ENCODE measurements at places on chromosomes 2 and 18.
A peak's percentile ranks its signal among the peaks of the same experiment; 100 is the strongest.

DNA sequence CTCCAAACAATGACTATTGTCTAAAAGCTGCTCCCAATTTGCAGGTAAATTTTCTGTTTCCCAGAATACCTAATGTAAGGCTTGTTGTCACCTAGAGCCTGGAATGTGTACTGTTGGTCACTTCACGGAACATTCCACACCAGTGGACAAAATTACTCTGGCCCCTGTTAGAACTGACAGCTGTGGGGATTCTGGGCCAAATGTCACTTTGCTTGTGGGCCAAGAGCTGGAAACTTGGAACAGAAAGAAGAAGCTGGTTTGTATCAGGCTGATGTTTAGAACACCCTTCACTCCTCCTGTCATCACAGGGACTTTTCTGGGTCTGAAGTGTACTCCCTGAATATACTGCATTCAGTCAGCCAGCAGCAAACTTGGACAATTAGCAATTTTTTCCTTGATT lies 495.6 kb upstream of the SYT4 start:
- DNase-seq, result no peak

DNA sequence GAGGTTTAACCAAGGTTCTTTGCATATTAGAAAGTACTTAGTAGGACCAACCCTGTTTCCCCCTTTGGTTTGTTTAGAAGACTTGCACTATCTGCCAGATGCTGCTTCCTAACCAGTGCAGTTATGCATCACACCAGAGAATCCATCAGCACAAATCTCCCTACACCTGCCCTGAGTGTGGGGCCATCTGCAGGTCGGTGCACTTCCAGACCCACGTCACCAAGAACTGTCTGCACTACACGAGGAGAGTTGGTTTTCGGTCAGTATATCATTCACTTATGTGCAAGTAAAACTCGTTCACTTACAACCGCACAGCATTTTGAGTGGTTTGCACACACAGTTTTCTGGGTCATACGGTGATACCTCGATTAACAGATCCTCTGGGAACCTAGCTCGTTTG lies 69.7 kb downstream of the ZNF532 start:
- DNase-seq, result peak; percentile 55

- no peak for DNase-seq
These were observed 105.8 kb upstream of the MCFD2 start for GRCh38 chr2:47021301-47022009.

DNA sequence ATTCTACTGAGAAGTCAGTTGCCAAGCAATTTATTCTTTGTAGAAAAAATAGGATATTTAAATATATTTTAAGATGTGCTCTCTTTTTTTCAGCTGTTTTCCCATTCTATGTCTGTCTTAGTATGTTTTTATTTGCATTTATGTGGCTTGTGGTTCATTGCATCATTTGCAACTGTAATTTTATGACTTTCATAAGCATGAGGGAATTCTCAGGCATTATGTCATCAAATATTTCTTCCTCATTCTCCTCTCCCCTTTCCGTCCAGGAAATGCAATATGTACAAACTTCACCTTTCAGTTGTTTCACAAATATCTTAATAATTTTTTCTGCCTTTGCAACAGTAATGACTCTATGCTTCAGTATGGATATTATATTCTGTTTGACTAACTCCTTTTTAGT lies 560.2 kb upstream of the LRATD1 start:
- DNase-seq, result no peak

- no peak for DNase-seq
These were observed 42.4 kb upstream of the FIGN start for GRCh38 chr2:163778045-163778781.

GRCh38 chr2:102100371-102101096 lies 42.0 kb upstream of the IL1R1 start:
- DNase-seq, result no peak

GRCh38 chr2:10228611-10229365 lies 73.9 kb upstream of the HPCAL1 start:
- no peak for DNase-seq

GRCh38 chr2:219908538-219908937 lies 281.1 kb downstream of the SLC4A3 start:
- DNase-seq, result peak; percentile 17

GRCh38 chr18:63974991-63975390 lies 5.1 kb downstream of the SERPINB8 start:
- peak; percentile 29 for DNase-seq

DNA sequence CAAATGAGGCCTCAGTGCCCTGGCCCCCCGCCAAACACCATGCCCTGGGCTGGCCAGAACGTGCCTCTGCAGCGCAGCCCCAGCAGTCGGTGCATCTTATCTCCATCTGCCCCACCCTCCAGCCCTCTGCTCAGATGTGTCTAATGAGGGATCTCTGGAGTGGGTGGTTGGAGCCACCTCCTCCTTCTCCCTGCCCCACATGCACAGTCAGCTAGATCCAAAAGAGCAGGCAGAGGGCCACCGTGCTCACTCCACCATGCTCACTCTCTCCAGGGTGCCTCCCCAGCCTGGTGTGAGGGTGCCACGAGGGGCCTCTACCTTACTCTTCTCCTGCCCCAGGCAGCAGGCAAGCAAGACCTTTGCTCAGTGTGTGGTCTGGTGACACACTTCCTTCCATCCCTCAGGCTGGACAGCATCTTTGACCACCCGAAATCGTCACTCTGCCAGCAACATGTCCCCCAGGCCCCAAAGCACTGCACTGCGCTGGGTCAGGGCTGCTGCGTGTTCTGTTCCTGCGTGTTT lies 266.1 kb upstream of the HDAC4 start:
- no peak for DNase-seq

- no peak for DNase-seq
These were observed 21.6 kb downstream of the MERTK start for GRCh38 chr2:111919794-111920608.

DNA sequence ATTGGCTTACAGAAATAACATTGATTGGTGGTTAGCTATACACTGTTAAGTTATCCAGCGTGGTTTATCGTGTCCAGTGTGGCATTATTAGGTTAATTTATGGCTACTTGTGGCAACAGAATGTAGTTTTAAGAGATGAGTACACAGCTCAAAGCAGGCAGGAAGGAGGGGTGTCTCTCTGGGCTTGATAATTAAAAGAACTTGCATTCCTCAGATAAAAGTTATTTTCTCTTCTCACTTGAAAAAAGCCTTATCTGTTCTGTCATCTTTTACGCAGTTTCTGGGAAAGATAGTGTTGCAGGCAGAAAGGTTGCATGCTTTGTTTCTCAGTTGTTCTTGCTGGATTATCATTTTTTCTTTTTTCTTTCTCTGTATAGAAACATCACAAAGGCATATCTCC lies 154.4 kb upstream of the COL3A1 start:
- DNase-seq, result no peak

GRCh38 chr18:36872329-36872728 lies 43.4 kb downstream of the KIAA1328 start:
- no peak for DNase-seq

DNA sequence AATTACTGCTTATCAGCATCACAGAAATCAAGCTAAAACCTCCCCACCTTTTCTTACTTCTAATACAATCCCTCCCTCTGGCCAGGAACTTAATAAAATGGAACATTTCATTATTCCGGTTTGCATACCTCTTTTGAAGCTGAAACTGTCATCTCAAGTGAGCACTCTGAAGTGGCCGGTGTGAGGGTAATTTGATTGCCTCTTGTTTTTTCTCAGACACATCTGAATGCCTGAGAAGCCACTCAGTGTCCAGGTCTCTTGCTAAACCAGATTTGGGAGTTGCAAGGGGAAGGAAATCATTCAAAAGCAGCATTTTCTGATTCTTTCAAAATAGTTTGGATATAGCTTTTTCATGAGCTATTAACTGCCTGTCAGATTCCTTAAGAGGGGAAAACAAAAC lies 190.3 kb downstream of the C1D start:
- DNase-seq, result no peak

- DNase-seq, result no peak
These were observed 222.3 kb downstream of the SH3RF3 start for GRCh38 chr2:109351164-109351756.

DNA sequence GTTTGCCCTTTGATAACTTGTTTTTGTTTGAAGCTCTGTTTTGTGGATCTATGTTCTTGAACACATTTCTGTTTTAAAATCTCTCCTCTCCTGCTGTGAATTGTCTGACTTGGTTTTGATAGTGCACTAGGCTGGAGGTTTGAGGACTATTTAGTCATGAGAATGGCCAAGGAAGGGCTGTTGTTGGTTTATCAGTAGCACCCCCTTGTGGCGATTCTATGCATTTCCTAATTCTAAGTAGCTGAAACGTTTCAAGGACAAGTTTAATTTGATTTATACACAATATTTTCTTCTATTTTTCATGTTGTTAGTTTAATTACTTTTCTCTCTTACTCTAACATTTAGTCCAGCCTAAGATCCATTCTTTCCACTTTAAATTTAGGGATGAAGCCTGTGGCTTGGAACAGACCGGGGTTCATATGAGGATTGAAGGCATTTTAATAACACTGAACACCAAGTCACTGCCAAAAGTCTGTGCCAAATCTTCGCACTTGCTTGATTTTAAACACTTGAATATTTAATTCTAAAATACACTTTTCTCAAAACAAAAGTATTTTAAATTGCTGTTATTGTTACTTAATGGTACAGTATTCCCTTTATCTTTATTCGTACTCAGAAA lies 166.0 kb downstream of the SOCS6 start:
- peak; percentile 21 for DNase-seq

DNA sequence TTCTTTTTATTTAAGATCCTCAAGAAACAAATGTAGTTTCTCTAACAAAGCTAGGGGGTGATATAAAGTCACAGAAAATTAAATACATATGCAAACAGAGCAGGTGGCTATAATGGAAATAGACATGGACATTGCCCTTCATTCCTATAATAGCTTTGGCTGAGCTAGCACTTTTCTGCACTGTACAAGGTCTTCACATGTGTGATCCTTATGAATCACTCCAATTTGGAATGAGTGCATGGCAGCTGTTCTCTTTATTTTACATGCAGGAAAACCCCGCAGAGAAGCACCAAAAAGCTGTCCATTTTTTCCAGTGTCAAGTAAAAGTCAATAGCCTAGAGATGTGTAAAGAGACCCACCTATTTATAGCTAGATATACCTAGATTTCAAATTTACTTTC lies 747.4 kb upstream of the SLC8A1 start:
- DNase-seq, result no peak

DNA sequence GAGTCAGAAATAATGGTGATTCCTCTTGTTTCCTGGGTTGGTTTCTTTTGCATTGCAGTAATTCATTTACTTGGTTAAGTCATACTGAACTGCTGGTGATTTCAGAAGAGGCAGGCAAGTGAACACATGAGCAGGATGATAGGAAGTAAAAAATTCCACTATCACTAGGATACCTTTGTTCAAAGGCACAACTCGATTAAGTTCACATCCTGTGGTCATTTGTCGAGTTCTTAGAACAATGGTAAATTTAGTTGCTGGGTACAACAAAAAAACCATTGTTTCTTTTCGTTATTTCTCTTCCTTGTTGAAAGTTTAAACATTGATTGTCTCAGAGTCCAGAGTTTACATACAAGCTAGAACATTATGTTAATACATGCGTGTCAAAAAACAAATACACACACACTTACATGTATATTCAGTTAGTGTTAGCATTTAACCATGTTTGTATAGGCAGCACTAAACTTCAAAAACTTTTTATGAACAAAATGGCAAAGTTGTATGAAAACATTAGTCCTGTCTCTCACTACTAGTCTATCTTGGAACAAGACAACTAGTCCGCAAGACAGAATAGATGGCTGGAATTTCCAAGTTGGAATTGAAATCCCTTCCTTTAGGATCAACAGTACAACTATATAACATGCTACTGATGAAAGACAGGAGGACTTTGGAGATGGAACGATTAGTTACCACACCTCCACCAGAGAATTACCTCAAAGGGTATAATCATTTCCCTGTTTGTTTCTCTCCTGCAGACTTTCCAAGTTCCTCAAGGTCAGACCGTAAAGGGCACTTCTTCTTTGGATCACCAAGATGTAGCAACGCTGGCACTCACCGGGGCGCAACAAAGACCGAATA lies 26.2 kb downstream of the STK39 start:
- DNase-seq, result no peak

GRCh38 chr2:44952806-44953498 lies 11.4 kb downstream of the SIX3 start:
- DNase-seq, result no peak

GRCh38 chr2:85221067-85221691 lies 88.0 kb downstream of the TCF7L1 start:
- no peak for DNase-seq

- DNase-seq, result no peak
These were observed 146.7 kb downstream of the MREG start for GRCh38 chr2:215866606-215867005.

DNA sequence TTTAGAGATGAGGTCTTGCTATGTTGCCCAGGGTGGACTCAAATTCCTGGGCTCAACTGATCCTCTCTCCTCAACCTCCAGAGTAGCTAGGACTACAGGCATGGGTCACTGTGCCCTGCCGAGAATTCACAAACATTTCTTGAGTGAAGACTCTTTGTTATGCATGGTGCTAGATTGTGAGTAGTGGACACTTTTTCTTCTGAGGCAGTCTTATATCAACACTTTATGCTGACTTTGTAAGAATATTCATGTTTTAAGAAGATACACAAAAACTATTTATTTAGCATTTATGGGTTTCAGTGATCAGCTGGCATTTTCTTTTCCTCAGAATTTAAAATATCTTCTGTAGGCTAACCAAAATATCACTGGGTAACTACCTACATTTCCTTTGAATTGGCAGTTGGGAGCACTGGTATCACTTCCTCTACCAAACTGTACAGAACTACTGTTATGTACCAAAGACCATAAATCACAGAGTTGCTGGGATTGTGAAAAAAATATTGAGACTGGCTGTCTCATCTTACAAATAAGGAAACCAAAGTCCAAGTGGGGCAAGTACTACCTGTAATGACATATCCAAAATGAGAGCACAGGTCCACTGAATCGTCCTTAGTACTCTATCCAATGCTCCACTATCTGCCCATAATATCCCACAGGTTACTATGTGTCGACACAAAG lies 34.0 kb downstream of the DOCK10 start:
- DNase-seq, result no peak

GRCh38 chr2:5083402-5083801 lies 608.8 kb upstream of the SOX11 start:
- no peak for DNase-seq

- DNase-seq, result no peak
These were observed 191.2 kb upstream of the NABP1 start for GRCh38 chr2:191486584-191487320.

- peak; percentile 21 for DNase-seq
These were observed 100.1 kb downstream of the WDPCP start for GRCh38 chr2:63488118-63488713.

DNA sequence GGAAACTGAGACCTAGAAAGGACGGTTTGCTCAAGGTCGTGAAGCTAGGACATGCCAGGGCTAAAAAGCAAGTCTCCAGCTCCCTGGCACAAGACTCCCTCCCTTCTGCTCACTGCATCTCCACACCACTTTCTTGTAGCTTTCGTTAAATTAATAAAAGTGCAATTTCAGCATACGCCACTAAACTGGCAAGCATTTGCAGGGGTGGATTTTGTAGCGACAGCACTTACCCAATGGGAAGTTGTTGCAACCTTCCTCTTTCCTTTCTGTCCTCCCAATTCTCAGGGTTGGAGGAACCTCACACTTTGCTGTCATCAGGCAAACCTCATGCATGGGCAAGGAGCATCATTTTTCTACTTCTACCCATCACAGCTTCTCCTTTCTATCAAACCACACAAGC lies 7.4 kb upstream of the RHOB start:
- peak; percentile 1 for DNase-seq

Data from WERI-Rb-1 (cell line).